Urinary bladder (tissue), 4 donors: ENCODE measurements at places on chromosomes 16 and 17. TPM values are rescaled to one million over a fixed set of nuclear protein-coding genes. Genes with fewer than 3 reads are reported as not detected.

DNA sequence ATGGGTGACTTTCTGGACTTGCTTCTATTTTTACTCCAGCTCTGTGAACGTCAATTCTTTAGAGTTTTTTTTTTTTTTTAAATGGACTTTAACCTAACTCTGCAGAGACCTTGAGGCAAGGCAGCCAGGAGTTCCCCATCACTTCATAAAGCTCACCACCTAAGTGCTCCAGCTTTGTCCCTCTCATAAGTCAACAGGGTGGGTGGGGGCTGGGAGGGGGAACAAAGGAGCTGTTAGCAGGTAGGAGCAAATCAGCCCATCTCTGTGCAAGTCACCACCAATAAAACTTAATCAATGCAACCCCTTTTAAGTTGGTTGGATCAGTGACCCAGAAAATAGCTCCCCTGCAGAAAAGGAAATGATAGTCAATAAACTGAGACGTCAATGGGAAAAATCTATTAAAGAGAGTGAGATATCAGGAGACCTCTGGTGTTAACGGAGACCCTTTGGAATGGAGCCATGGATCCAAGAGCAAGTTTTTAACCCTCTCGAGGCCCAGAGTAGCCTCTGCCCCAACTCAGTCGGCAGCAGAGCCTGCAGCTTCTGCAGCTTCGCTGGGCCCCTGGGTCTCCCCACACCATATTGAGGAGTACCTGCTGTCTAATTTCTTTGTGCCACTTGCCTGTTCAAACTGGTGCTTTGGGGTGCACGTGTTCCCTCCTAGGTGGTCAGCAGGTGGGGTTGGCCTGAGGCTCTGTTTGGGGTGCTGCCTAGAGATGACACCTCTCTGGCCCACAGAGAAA lies 27.6 kb upstream of the ETV4 start:
- no peak for DNase-seq

- DNase-seq, result no peak
Measured at GRCh38 chr17:13885953-13886889, 183.1 kb upstream of the COX10 start.

DNA sequence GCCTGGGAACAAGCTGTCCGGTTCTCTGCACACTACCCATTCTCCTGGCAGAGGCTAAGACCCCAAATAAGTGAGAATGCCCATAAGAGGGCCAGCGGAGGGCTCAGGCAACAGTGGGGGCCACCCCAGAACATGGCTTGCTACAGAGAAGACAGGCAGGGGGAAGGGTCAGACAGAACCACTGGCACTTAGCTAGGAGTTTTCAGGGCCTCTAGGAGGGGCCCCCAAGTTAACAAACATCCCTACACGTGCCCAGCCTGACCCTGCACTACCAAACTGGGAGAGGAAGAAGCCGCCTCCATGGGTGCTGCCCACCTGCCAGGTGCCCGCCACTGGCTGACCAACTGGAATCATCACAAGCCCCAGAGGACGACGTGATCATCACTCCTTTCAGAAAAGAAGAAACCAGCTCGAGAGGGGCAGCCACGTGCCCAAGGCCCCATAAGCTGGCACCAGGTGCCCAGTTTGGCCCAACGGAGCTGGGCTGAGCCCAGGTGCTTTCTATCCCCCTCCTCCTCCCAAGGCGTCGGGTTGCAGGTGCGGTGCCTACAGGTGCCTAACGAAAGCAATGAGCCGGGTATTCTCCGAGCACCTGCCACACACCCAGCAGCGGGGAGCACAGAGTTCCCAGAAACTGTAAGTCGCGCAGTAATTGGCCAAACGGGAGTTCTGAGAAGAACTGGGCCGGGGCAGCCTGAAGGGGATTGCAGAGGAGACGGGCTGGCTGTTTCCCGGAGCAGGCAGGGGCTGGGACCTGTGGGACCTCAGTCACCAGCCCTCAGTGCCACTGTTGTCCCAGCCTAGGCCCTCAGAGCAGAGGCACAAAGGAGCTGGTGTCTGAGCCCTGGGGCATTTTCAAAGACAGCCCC lies 13.2 kb downstream of the RPH3AL start:
- no peak for DNase-seq

GRCh38 chr16:56517206-56517605 lies 2.6 kb downstream of the BBS2 start:
- DNase-seq, result no peak

DNA sequence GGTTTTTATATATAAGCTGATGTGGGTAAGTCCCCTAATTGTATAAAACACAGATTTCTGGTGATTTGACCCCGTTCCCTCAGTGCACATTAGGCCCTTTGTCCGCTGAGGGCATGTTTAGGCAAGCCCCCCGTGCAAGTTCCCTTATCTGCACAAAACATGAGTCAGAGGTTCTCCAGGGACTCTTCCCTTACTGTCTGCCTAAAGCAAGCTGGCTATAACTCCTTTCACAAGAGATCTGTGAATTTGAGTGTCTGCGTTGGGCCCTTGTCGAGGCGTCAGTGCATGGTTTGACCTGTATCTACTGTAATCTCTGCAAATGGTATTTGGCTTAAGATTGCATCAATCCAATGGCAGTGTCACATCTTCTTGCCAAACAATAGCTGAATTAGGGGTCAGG lies 712.8 kb downstream of the CDH8 start:
- no peak for DNase-seq

- no peak for DNase-seq
Measured at GRCh38 chr17:2704031-2704889, 7.3 kb downstream of the CLUH start.

The ARL4D gene
- total RNA-seq, result 14.8 TPM

The KRTAP4-5 gene
- total RNA-seq, result not detected
